Kidney glomerular epithelial cell (primary cell): ENCODE measurements at places on chromosomes 2 and 18.

- no peak for DNase-seq
Observed at GRCh38 chr2:55150834-55151233, 81.3 kb downstream of the CLHC1 start.

DNA sequence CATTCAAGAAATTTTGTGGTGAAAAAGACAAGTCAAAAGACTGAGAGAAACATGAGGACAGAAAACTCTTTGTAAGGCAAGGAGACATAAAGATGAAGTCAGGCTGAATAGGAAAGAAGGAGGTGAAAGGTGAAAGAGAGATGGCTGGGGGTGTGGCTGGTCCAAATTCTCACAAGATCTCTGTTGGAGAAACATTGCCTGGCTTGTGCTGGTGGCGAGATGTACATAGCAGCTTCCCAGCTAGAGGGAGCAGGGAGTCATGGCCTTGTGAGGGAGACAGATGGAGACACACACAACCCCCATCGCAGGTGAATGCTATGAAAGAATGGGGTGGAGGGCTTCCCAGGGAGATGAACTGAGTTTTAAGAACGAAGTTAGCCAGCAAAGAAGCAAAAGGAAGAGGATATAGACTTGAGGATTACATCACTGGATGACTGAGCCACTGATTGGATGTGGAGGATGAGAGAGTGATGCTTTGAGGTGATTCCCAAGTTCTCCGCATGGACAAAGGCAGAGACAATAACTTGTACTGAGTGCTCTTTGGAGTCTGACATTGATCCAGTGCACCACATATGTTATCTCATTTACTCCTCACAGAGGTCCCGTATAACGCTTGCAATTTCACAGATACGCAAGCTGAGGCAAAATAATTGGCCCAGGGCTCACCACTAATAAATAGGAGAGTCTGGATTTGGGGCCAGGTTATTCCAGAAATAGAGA lies 3.7 kb upstream of the EMX1 start:
- DNase-seq, result no peak

DNA sequence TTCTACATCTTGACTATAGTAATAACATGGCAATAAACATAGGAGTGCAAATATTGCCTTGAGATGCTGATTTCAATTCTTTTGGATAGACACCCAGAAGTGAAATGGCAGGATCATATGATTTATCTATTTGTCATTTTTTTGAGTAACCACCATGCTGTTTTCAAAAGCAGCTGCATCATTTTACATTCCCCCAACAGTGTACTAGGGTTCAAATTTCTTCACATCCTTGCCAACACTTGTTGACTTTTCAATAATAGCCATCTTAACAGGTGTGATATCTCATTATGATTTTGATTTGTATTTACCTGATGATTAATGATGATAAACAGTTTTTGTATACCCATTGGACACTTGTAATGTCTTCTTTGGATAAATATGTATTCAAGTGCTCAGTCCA lies 90.8 kb downstream of the STRADB start:
- no peak for DNase-seq

GRCh38 chr2:54420524-54421172 lies 35.5 kb upstream of the SPTBN1 start:
- no peak for DNase-seq

DNA sequence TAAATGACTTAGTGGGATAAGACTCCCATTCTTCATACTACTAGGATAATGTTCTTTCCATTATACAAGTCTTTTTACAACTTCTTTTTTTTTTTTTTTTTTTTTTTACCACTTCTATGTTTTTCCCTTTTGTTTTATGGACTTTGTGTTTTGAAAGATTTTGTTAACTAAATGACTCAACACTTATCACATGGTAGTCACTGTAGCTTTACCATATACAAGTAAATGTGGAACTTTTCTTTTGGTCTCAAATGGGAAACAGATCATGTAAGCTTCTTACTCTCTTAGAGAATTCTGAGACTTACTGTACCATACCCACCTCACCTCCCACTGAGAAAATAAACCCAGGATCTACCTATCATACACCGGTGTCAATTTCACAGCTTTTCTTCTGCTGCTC lies 590.3 kb upstream of the CDH2 start:
- no peak for DNase-seq

DNA sequence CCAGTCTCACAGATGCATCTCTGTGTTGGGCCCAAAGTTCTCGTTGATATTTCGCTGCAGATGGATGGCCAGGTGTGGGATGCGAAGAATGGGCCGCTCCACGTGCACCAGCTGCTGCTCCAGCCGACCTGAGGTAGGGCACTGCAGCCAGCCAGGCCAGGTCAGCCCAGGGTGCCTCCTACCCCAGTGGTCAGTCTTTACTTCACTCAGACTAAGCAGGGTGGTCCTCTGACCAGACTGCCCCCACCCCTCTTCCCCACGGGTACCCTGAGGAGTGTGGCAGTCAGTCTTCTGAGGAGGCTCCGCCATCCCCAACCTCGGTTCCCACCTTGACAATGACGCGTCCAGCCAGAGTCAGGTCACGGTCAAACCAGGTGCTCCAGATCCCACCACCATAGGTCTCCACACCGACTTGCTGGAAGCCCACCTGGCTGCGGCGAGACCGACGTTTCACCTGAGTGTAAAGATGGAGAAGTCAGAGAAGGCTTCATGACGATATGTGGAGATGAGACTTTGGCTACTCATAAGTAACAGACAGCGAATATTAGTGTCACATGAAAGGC lies 1.7 kb downstream of the DNPEP start:
- no peak for DNase-seq
